Tibial artery (tissue), 4 donors: ENCODE measurements at places on chromosomes 1 and 21.

DNA sequence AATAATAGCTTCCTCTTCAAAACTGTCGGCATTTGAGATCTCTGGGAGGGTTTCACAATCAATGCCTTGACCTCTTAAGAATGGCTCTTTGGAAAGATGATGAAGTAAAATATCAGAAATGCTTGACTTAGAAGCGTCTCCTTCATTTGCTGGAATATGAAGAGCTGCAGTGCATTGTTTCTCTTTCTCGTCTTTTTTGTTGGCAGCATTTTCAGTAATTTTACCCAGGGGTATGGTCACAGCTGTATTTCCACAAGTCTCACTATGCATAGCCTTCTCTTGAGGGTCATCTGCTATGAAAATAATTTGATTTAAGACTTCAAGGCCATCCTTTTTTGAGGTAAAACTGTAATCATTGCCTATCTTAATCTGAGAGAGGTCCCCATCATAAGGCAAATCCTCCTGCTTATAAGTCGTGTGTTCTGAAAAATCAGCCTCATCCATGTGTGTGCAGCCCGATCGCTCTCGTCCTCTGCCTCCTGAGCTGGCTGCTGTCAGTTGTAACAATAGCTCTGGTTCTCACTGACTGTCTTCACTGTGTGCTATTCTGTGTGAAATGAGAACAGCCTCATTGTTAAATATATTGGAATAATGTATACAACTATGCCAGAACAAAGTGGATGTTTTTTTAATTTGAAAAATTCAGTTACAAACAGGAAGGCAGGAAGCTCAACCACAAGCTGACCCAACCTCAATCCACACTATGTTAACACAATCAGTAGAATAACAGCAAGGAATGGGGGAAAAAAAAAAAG, 4.5 kb downstream of the AKNAD1 start:
- no peak for DNase-seq

DNA sequence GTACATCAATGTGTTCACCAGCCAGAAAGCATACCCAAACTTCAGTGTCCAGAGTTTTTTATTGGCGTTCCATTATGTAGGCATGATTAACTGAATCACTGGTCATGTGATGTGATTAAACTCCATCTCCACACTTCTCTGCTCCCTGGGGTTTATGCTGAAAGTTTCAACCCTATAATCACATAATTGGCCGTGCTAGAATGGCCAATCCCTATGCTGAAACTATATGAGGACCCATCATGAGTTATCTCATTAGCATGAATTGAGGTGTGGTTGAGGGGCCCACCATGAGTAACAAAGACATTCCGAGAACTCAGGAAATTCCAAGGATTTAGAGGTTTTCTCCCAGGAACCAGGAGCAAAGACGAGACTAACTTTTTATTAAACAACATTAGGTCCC, 31.8 kb upstream of the FBXO28 start:
- DNase-seq = no peak

- DNase-seq = peak; percentile 85
Measured at GRCh38 chr1:59367301-59368007, 70.6 kb downstream of the FGGY start.

GRCh38 chr1:199859491-199859933, 168.0 kb upstream of the NR5A2 start:
- DNase-seq = no peak

DNA sequence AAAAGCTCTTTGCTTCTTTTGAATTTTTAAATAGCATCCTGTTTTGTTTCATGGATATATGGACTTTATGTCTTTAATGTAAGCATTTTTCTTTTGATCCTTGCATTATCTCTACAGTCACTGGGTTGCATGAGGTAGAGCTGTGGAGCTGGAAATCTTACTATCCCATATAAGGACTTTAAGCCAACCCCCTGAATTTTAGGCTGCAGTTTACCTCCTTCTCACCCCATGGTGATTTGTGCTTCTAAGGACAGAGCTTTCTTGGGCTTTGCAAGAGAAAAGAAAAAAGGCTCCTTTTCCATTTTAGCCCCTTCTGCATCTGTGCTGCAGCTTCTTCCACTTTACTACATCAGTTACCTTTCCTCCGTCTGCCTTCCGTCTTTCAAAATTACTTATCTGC, 373.8 kb downstream of the HHAT start:
- no peak for DNase-seq

- DNase-seq = no peak
Measured at GRCh38 chr1:202061055-202061454, 50.7 kb downstream of the ELF3 start.

GRCh38 chr1:115811140-115811828, 29.6 kb downstream of the NHLH2 start:
- no peak for DNase-seq

- DNase-seq = no peak
Measured at GRCh38 chr1:227472772-227473171, 90.6 kb upstream of the ZNF678 start.

DNA sequence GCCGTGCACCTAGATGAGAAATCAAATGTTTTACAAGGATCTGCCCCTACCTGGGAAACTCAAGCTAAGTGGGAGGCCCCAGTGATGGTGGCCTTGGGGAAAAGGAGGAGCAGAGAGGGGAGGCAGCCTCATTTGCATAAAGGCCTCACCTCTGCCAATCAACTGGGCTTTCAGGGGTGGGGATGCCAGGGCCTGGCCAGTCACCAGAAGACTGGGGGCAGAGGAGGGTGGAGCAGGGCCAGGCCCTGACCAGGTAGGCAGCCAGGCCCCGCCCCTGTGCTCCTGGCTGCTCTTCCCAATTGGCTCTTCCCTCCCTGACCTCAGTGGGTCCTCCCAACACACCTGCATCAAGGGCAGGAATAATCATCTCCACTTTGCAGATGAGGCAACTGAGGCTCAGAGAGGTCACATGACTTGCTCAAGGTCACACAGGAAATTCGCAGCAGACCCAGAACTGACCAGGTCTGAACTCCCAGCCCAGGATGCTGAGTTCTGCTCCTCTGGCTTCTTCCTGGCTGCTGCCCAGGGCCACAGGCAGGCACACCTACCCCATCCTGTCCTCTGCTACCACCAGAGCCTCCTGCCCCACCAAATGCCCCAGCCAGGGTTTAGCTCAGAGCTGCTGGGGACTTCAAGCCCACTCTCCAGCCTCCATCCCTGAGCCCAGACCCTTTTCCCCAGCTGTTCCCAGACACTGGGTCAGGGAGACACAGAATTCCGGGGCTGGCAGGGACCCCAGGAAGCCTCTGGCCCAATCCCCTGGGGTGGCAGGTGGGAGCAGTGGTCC, 677.9 kb downstream of the MATN1 start:
- peak; percentile 44 for DNase-seq

GRCh38 chr1:117895482-117896114, 33.8 kb downstream of the GDAP2 start:
- DNase-seq = peak; percentile 70

DNA sequence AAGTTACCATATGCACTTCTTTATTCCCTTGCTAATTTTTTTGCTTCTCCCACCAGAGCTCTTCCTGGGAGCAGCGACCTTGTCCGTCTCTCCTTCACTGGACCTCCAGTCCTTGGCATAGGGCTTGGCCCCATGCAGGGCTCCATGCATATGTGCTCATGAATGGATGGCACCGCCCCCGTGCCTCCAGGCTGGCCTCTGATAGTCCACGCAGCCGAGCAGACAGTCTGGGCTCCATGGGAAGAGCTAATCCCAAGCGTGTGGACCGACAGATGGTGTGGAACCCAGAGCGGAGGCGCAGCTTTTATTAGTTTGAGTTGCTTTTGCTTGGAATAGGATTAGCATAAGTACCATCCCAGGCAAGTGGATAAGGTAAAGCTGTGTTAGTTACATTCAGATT, 41.8 kb downstream of the CDCP2 start:
- DNase-seq = no peak

GRCh38 chr1:51192213-51192843, 43.7 kb upstream of the RNF11 start:
- DNase-seq = peak; percentile 68

GRCh38 chr1:55338448-55338820, 123.3 kb upstream of the USP24 start:
- DNase-seq = no peak

DNA sequence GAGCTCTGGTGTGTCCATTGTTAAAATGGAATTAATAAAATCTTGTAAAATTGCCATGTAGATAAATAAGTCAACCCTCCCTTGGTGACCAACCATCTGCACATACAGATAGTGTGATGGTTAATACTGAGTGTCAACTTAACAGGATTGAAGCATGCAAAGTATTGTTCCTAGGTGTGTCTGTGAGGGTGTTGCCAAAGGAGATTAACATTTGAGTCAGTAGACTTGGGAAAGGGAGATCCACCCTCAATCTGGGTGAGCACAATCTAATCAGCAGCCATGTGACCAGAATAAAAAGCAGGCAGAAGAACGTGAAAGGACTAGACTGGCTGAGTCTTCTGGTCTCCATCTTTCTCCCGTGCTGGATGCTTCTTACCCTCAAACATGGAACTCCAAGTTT, 174.8 kb downstream of the LTN1 start:
- DNase-seq = no peak

DNA sequence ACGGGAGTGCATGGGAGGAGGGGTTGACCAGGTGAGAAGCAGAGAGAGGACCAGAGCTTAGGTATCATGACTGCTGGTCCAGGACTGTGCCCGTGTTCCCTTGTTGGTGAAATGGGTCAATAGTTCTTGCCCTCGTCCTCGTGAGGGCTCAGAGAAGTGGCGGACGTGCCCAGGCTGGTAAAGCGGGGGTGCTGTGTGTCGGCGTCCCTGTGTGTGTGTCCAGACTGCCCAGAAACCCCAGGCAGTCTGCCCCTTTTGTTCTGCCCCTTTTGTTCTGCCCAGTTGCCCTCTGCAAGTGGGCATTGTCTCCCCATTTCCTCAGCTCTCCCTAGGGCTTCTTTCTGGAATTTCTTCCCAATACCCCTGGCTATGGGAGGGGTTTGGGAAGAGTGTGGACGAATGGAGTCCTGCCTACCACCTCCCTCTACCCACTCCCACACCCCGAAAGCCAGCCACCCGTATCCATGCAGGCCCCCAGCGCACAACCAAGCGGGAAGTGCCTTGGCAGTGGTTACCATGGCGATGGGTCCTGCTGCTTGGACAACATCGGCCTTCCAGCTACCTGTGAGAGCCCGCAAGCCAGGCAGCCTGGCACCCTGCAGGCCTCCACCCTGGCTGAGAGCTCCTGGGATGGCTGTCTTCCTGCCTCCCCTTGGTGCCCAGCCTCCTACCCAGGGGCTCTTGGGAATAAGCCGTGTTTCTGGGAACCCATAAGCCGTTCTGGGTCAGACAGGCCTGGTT, 34.7 kb downstream of the ACOT11 start:
- DNase-seq = no peak
